ENCODE measurements at places on chromosomes 13 and 19.
A peak's percentile ranks its signal among the peaks of the same experiment; 100 is the strongest.

DNA sequence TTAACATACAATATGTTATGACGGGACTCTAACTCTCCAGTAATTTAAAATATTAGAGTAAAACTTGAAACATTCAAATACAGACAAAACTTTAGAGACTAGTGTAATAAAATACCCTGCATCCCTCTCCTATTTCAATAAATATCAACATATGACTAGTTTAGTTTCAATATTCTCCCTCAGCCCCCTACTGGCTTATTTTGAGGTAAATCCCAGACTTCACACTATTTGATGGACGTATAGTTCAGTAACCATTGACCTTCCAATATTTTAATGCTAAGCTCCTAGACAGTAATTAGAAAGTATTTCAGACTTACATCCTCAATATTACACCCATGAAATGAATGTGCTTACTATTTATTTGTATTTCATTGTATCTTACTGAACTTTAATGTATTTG lies 180.7 kb upstream of the STARD13 start:
- DNase-seq = no peak

DNA sequence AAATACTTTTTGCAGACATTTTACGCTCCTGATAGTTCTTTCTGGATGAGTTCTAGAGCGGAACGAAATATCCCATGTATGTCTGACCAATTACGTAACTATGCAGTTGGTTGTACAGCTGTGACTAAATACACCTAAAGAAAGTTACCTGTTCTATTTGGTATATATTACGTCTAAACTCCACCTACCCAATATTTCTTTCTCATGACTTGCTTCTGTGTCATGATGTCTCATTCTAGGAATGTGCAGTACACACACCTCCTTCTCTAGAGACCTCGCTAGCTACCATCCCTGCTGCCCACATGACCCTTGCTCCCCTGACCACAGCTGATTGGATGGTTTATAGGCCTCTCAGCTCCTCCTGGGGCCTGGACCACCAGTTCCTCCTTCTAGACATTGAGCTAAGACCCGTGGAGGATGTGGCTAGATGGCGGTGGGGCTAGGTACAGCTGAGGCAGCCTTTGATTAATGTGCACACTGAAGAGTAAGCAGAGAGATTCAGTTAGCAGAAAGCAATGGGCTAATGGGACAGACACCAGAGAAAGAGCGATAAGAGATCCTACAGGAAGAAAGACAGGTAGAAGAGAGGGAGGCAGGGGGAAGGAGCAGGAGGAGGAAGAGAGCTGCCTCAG lies 422.1 kb downstream of the COG6 start:
- DNase-seq = no peak

DNA sequence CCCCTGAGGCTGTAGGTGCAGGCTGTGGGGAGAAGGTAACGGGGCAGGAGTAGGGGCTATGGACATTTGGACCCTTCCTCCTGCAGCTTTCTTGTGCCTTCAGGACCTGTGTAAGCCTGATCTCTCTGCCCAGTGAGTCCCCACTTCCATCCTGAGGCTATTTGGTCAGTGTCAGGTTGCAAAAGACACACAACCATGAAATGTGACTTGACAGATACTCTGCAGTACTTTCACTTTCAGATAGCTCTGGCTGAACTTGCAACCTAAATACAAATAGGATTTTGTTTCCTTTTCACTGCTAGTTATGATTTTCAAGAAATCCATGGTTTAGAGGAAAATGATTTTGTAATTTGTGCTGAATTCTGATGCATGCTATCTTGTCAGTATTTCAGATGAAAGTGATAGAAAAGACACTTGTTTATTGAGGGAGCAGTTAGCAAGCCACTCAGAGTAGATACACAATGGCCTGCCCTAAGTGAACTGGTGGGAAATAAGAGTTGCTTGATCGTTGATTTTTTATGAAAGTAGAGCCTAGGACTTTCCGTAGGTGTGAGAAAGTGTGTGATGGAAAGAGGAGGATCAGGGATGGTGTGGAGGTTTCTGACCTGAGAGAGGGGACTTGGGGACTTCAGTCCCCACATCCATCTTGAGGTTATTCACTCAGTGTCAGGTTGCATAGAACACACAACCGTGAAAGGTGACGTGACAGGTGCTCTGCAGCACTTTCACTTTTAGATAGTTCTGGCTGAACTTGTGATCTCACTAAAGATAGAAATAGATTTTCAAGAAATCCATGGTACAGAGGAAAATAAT lies 18.1 kb upstream of the EID2 start:
- peak; percentile 55 for DNase-seq

GRCh38 chr13:30708541-30708940 lies 26.8 kb upstream of the ALOX5AP start:
- no peak for DNase-seq

- DNase-seq = no peak
Measured at GRCh38 chr13:105952233-105952972, 583.1 kb downstream of the EFNB2 start.

GRCh38 chr19:50722201-50723013 lies 757 bp upstream of the CLEC11A start:
- no peak for DNase-seq

- DNase-seq = no peak
Measured at GRCh38 chr19:40933025-40933424, 51.0 kb upstream of the CYP2A7 start.

DNA sequence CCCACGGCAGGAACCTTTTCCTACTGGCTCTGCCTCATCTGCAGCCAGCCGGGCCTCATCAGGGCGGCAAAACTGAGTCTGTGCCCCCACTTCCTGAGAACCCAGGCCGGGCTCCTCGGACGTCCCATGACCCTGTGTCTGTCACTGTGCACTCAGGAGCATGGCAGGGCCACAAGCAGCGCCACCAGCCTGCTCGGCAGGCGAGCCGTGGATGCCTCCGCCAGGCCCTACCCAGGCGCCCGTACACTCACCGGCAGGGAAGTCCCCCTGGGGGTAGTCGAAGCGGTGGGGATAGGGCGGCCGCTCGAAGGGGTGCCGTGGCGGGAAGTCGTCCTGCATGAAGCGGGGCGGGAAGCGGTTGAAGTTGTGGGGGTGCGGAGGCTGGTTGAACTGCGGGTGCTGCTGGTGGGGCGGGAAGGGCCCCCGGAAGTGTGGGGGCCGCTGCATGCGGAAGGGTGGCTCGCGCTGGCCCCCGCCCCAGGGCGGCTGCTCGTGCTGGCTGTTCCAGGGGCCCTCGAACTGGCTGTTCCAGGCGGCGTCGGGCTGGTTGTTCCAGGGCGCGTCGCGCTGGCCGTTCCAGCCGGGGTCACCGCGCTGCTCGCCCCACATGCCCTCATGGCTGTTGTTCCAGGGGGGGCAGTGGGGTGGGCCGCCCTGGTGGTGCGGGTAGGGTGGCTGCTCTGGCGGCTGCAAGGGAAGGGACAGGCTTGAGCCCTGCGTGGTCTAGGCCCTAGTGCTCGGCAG lies 17.1 kb downstream of the CHERP start:
- no peak for DNase-seq

DNA sequence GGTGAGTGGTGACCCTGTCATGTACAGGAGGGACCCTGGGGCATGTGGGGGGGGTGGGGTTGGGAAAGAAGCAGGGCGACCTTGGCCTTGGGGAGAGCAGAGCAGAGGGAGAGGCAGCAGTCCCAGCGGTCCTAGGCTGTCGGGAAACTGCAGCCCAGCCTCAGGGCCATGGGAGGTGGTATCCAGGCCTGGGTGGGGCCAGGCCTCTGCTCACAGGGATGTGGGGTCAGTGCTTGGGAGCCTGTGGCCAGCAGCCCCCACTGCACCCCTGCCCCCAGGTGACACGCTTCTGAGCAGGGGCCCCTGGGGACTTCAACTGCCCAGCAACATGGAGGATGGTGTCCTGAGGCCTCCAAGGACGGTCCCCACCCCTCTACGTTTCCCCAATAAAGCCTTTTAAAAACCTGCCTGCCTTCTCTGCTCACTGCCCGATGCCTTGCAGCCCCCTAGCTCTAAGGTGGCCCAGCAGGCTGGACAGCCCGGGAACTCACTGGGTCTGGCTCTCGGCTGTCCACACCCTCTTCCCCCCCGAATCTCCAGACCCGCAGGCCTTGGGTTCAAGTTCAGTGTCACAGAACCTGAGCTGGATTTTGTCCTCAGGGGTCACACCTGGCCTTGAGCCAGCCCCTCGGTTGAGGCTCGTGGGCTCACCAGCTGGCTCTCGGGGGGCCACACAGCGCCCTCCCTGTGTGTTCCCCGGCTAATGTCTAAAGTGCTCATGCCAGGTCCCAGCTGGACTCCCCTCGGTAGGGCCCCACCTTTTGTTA lies 6.9 kb downstream of the PNKP start:
- no peak for DNase-seq

GRCh38 chr13:30745906-30746686 lies 10.8 kb downstream of the ALOX5AP start:
- no peak for DNase-seq

DNA sequence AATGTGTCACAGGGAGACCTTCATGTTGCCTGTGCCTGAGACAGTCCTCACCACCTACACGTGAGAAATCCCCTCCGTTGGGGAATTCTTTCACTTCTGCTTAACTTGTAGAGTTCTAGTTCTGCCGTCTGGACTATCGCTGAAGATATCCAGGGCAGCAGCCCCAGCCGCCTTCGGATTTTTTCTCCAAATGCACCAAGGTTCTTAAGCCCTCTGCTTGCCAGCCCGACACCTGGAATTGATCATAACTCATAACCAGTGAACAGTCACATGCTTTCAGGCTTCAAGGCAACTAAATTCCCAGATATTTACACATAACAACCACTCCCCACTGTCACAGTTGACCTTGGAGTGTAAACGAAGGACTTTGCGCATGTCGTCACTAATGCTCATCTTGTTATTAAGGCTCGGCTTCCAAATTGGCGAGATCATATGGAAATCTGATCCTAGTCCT lies 114.4 kb downstream of the RAB20 start:
- DNase-seq = no peak

- no peak for DNase-seq
Measured at GRCh38 chr13:103403148-103403740, 337.0 kb upstream of the SLC10A2 start.

DNA sequence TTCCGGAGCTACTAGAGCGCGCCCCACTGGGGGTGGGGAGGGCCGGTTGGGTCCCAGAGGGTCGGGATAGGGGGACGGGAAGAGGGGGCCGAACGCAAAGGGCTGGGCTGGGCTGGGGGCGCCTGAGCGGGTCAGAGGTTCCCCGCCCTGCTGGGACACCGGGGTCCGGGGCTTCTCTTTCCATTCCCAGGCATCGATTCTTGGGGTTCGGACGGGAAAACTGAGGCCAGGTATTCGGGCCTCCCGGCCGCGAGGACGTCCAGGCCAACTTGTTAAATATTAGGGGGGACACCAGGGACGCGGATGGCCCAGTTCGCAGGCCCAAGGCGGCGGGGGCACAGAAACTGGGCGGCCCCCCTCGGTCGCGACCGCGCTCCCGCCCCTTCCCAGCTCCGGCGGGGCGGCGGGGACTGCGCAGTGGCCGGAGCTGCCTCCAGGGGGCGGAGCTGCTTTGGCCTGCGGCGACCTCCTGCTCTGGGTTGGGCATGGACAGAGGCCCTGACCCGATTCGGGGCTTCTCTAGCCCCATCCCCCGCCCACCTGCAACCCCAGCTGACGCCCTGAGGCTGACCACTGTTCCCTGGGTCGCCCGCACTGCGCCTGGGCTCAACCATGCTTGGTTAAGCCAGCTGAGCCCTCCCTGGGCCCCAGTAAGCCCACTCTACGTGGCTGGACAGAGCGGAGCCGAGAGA lies 1.2 kb upstream of the KLF16 start:
- DNase-seq = no peak

DNA sequence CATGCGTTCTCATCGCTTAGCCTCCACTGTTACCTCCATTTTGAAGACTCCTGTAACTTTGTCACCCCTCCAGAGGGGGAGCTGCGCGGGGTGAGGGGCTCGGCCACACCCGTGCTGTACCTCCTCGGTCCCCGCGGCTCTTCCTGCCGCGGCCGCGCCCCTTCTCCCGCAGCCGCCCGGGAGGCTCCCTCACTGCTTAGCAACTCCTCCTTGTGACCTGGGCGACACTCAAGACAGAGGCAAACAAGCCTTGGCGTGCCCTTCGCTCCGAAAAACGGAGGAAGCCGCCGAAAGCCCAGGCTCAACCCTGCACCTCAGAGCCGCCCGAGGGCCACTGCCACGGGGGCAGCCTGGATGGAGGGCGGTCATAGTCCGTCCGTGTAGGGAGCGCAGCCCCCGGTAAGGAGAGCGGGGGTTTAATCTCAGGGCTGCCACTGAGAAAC lies 494.3 kb downstream of the FOXO1 start:
- DNase-seq = no peak

DNA sequence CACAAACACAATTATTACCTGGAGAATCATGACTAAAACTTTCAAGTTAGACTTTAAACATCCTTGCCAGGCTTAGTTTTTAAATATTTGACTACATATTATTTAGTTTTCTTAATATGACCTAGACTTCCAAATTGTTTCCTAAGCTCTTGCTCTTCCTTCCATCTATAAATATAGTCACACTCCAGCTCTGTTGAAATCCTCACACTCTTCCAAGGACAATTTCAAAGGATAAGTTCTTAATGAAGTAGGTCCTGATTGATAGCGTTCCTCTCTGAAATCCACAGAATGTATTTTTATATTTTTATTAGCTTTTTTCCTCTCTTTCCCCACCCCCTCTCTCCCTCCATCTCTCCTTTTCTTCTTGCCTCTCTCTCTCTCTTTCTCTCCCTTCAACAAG lies 1074.1 kb upstream of the PCDH20 start:
- DNase-seq = no peak

GRCh38 chr19:40974633-40975037 lies 16.4 kb upstream of the CYP2B6 start:
- DNase-seq = peak; percentile 25

DNA sequence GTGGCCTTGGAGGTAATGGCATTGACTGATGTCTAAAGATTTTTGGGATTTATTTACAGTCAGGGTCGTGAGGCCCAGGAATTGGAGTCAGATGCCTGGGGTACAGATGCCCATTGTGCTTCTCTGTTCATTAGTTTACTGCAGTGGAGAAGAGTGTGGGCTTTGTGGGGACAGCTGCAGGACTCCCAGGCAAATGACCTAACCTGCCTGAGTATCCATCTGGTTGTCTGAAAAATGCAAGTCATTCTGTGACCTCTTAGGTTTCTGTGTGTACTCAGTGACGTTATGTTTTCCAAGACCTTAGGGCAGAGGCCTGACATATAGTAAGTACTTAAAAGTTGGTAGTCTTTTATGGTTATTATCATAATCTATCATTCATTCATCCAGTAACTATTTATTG lies 60.5 kb downstream of the SPATA13 start:
- no peak for DNase-seq

Data from NCI-H748 treated with DMSO at 0.1 percent for 48 hours (cell line).